ENCODE measurements at places on chromosomes 7 and 10.

DNA sequence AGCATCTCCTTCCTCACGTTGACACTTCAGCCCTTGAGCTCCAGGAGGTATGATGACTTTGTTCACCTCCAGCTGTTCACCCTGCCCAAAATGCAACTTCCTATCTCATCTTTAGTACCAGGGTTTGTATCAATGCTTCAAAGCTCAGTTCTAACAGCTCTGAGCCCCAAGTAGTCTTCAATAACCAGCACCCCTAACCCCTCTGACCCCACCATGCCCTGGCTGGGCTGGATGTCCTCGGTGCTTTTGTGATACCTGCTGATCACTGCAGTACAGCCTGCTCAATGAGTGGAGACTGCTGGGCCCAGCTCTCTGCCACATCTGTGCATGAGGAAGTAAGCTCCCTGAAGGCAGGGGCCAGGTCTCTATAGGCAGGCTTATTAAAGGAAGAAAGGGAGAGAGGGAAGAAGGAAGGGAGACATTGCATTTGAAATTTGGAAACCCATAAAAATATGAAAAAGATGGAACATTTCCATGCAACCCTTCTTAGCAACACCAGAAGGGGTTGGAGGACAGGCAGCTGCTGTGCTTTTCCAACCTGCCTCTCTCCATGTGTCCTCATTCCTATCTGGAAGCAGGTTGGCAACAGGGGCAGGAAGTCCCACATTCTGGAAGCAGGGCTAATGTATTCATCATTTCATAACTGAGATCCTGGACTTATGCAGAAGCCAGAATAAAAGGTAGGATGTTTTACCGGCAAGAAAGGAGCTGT is 756.1 kb downstream of the GRID1 start:
- no peak for DNase-seq

DNA sequence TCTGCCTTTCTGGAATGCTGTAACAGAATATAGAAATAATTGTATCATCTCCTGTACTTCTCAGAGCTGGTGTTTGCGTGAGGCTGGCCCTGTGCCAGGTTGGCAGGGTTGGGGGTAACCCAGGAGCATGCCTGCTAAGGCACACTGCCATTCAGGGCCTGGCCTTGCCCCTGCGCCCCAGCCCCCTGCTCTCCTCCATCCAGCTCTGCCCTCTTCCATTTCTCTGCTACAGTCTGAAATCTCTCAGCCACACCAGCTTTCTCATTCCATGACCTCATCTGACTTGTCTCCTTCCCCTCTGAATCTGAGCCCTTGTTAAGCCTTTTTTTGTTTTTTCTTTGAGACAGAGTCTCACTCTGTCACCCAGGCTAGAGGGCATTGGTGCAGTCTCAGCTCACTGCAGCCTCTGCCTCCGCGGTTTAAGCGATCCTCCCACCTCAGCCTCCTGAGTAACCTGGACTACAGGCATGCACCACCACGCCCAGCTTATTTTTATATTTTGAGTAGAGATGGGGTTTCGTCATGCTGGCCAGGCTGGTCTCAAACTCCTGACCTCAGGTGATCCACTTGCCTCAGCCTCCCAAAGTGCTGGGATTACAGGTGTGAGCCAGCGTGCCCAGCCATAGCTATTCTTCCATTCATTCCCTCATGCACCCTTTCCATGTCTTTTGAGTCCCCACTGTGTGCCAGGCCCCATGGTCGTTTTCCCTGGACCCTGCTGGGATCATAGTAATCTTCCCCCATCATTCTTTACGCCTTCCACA is 206.8 kb downstream of the CUX1 start:
- DNase-seq, result no peak

DNA sequence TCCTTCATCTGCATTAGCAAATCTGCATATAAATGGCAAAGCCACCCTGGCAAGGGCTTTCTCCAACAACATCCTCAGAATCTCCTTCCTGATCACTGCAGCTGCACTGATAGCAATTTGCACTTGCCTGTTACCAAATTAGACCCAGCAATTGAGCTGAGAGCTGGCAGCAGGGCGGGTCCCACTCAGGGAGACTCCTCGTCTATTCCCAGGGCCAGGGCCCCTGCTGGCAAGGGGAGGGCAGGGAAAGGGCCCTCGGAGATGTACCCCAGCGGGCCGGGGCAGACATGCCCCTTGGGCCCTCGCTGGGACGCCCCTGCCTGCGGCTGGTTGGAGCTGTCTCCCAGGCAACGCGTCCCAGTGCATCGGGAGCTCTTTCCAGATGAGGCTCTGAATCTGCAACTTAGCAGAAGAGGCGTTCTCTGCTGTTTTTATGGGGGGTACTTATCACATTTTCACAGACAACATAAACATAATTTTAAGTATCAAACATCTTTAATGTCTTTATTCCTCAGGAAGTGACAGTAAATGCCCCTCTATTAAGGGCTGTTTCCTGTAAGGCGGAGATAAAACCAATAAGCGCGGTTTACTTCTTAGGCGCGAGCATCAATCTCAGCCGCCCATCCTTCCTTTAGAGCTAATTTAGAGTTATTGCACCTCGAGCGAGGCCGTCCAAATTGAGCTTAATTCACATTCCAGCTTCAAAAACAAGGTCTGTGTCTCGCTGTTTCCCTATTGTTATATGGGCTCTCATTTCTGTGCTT is 249.0 kb upstream of the PPP2R2D start:
- DNase-seq, result no peak

- no peak for DNase-seq
These were observed 185.5 kb upstream of the SH2B2 start for GRCh38 chr7:102101111-102101551.

DNA sequence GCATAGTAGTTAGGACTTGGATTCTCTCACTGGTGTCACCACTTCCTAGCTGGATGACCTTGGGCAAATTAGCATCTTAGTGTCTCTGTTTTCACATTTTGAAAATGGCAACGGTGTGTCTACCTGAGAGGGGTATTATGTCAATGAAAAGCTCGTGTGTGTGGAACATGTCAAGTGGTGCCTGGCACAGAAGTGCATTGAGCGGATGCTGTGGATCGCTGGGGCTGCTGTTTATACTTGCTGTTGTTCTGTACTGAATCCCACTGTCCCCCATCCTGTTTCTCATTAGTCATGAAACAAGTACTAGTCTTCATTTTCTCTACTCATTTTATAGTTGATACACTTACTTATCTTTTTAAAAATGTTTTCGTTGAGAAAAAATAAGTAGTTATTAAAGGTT is 26.1 kb downstream of the RBM33 start:
- DNase-seq, result no peak

- DNase-seq, result no peak
These were observed 5.8 kb downstream of the GNAI1 start for GRCh38 chr7:80140388-80140787.

DNA sequence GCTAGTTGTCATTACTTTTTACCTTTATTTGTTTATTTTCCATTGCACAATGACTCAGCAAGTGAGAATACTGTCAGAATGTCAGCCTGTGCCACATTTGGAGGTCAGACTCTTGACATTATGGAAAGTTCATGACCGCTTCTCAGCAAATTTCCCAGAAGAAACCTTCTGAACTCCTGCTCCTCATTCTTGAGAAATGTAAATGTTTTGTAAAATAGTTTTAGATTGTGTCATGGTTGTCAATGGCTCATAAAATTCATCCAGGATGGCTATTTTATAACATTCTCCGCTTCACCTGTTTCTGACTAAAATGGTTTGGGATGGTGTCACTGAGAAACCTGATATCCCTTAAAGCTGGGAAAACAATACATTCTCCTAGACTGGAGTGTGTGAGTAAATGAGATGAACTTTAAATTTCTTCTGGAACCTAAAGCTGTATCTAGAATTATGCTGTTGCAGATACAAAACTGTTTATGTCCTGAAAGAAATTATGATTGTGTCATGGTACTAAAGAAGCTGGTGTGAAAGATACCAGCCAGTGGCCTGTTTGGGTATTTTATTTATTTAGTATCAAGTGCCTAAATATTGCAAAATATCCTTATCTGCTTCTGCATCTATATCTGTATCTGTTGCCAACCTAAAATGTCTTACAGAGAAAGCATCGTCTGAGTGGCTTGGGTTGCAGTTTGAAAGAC is 671.7 kb downstream of the GATA3 start:
- DNase-seq, result no peak

DNA sequence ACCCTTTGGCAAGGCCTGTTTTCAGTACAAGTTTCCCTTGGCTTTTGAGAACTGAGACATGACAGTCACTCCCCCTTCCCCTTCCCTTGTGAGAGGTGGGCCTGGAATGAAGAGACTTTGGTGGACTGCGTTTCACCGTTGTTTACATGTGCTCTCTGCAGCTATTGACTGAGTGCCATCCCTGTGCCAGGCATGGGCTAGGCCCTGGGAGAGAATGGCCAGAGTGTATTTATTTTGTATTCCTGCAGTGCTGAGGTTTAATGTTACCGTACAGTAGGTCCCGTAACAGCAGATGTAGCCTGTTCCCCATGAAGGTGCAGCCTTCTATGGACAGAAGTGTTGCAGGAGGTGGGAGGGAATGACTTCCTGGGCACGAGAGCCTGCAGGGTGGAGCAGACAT is 50.0 kb downstream of the TACR2 start:
- DNase-seq, result no peak

DNA sequence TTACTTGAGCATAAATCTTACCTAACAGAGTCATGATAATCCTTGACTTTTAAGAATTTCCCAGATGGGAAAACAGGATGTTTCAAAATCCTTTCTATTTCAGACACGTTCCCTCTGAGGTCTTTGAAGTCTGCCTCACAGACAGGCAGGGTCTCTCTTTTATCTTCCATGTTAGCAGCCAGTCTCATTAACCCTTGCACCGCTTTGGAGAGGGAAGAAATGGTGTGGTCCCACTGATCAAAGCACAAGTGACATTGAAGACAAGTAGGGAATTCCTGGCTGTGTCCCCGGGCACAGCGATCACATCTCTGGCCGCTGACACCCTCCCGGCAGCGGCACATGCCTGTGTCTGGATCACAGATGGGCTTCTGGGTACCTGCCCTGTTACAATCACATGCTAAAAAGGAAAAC is 52.7 kb upstream of the LAMB1 start:
- no peak for DNase-seq
